Stomach (tissue), 19 donors: ENCODE measurements at places on chromosomes 2 and 18. TPM values are rescaled to one million over a fixed set of nuclear protein-coding genes. Genes with fewer than 3 reads are reported as not detected.

DNA sequence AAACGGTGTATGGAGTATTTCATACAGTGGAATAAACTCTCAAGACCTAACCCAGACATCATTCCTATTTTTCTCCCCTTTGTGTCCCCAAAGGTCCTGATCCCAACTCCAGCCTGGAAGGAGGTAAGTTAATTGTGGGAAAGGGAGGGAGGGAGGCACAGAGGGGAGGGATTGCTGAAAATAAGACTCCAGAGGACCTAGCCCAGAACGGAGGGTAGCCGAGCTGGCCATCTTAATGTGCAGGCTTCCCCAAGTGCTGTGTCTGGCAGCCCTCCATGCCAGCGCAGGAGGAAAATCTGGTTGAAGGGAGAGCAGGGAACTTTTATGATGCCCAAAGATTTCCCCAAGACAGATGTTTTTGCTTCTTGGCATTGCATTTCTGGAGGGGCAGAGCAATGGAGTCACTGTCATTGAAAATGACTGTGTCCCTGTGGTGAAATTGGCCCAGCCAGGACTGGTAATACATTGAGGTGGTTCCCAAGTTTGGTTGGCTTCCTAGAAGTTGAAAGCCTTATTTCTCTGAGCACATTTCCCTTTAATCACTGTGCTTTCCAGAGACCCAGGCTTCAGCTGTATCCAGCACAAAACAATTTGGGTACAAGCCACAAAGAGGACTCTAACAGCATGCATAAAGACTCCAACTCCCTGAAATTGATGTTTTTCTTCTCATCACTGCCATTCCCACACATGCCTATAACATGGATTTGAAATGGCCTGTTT is 202.7 kb downstream of the AGPS start:
- DNase-seq = no peak

- no peak for DNase-seq
Measured at GRCh38 chr2:205681401-205682238, 681 bp upstream of the NRP2 start.

GRCh38 chr18:70082430-70082829 is 123.1 kb downstream of the RTTN start:
- DNase-seq = no peak

GRCh38 chr18:24089076-24089475 is 49.8 kb upstream of the CABYR start:
- DNase-seq = peak; percentile 35

DNA sequence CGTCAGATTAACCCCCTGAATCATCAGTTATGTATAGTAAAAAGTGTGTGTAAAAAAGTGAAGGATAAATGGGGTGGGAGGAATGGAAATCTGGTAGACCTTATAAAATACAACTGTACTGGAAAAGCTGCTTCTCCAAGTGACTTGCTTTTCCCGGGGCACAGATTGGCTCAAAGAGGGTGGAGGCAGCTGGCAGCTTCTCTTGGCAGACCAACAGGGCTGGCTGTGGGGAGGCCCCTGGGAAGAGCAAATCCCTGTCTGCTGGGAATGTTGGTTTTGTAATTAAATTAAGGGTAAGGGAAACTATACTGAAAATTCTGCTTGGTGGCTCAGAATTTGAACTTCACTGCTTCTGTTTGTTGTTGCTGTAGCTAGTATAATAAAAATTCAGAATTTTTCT is 154.2 kb upstream of the DLX2 start:
- no peak for DNase-seq

DNA sequence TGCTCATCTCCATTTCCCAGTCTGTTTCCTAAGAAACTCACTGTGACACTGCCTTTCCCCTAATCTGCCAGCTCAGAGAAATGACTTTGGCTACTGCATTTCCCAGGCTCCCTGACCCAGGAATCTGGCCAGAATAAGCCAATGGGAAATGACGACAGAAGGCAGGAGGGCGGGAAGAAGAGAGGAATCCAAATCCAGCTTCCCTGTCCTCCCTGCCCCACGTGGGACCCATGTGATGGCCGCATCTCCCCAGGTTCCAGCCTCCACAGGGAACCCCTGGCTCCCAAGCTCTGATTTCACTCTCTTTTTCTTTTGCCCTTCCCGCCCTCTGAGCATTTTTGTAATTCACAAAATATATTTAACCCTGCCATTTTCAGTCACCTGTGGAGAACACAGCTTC is 37.8 kb upstream of the RAB12 start:
- no peak for DNase-seq

- DNase-seq = no peak
Measured at GRCh38 chr2:235674146-235674545, 180.3 kb downstream of the AGAP1 start.

GRCh38 chr2:105864262-105864661 is 119.5 kb downstream of the NCK2 start:
- DNase-seq = no peak

DNA sequence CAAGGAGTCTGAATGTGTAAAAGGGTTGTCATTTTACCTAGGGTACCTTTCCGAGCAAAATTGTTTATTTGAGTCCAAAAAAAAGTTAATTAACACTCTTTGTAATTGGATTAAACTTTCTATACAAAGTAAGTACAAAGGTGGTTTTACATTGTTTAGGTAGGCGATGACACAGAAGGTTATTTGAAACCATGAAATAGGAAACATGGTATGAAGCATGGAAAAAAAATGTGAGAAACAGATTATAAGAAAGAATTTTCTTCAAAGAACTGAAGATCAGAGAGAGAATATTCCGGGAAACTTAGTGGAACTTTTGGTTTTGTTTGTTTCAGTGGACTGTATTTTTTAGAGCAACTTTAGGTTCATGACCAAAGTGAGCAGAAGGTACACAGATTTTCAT is 32.7 kb downstream of the CARF start:
- no peak for DNase-seq

The IL18R1 gene
- 10.1 TPM for total RNA-seq

- DNase-seq = no peak
Measured at GRCh38 chr2:174673440-174673839, 75.8 kb upstream of the WIPF1 start.
